ENCODE measurements at places on chromosomes 5 and 9.

- no peak for DNase-seq
Observed at GRCh38 chr9:78386348-78386747, 89.4 kb downstream of the PSAT1 start.

DNA sequence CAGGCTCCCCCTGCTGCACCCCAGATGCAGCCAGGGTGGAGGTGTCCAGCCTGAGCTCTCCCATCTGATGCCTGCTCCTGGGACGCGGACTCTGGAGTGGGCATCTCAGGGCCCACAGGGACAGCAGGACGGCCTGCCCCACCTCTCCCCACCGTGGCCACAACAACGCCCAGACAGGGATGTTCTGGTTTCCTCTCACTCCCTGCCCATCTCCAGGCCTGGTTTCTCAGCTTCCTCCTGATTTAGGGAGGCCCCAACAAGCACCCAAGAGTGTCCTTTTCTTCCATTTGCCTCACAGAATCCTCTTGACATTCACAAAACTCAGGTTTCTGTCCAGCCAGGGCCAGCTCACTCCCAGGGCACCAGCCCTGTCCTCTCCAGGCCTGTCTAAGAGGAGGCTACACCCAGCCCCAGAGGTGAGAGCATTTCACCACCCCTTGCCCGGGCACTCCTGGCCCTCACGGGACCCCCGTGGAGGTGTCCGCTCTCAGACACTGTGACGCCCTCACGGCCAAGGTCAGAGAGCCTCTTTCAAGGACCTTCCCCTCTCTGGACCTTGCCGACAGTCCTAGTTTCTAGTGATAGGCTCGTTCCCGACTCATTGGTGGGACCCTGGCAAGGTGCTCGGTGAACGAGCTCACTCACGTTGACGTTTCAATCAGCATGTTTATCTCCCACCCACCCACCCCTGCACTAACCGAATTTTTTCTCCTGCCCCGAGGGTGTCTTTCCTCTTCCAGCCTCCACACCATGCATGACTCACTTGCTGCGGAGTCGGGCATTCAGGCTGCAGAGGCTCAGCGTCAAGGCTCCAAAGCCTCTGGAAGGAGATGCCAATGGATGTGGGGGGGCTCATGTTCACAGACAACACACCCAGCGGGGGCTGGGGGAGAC, 62.0 kb upstream of the UNC5A start:
- DNase-seq: peak; percentile 38

GRCh38 chr5:78003919-78004318, 227.8 kb upstream of the TBCA start:
- DNase-seq: no peak

GRCh38 chr9:129422843-129423192, 198.1 kb downstream of the C9orf50 start:
- DNase-seq: peak; percentile 37

GRCh38 chr9:127673234-127673633, 33.6 kb upstream of the CFAP157 start:
- DNase-seq: no peak

GRCh38 chr9:83505282-83505681, 32.9 kb downstream of the FRMD3 start:
- DNase-seq: no peak

DNA sequence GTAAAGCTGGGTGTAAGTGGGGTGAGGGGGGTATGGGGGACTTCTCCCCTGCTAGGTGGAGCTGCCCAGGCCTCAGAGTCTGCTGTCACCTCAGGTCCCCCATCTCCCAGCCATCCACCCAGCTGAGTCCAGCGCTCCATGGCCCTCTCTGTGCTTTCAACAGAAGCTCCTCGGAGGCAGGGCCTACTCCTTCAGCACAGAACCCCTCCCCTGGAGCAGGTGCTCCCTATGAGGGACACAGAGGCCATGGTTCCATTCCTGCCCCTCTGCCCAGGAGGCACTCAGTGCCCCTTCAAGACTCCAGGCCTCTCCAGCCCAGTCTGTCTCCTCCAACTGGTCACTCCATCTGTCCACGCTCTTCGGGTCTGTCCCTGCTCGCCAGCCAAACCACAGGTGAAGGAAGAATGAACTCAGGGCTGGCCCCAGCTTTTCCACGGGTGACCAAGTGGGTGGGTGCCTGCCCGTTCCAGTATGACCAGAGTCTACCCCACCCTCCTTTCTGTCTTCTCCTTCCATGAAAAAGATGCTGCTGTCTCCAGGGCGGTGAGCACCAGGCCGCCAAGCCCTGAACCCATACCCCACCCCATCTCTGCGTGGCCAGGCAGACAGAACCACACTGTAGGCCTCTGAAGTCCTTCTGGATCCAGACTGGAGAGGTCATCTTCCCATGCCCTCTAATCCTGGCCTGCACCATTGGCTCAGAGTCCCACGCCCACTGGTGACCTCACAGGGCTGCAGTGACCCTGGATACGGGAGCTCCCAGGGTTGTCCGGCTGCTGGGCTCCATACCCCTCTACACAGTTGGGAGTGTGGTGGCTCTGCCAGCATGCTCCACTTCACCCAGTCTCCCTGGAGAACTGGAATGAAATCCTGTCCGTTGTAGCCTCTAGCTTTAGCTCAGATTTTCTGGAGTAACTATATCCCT, 11.9 kb downstream of the GBGT1 start:
- peak; percentile 42 for DNase-seq

- no peak for DNase-seq
Observed at GRCh38 chr5:72956324-72957140, 691 bp downstream of the FCHO2 start.

- DNase-seq: no peak
Observed at GRCh38 chr5:83589786-83590185, 118.2 kb downstream of the VCAN start.

DNA sequence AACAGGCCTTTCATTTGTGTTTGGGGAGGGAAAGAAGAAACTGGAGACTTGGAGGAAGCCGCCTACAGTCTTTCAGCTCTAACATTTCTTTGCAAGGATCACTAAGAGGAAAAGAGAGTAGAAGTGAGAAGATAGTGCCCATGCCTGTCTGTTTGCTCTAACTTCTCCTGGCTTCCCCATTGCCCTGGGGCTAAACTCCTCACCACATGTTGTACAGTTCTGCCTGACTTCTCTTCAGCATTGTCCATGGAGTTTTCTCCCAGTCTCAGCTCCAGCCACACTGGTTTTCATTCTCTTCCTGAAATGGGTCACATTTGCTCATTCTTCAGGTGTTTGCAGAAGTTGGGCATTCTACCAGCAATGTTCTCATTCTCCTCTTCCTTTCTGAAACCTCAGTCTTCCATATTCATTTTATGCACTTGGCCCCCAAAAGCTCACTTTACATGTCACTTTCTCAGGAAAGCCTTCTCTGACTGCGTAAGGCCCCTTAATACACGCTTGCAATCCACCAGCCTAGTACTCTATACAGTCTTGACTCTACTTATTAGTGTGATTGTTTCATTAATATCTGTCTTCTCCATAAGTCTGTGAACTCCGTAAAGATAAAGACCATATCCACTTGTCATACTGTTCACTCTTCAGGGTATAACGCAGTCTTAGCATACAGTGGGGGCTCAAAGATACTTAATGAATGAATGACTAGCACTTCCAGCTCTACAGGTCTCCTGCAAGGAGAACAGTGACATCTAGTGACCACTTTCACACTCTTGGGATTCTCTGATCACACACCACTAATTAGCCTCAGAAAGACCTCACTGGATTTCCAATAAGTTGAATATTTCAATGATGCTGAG, 40.2 kb upstream of the TRIM32 start:
- no peak for DNase-seq

DNA sequence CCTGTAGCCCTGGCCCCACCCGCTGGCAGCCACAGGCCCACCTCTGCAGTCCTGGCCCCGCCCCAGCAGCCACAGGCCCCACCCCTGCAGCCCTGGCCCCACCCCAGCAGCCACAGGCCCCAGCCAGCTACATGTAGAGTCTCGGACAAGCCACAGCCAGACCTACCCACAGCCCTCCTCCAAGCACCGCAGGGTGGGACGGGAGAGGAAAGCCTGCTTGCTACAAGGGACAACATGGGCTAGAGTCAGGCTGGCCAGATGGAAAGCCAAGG, 49.5 kb upstream of the SARDH start:
- DNase-seq: no peak

DNA sequence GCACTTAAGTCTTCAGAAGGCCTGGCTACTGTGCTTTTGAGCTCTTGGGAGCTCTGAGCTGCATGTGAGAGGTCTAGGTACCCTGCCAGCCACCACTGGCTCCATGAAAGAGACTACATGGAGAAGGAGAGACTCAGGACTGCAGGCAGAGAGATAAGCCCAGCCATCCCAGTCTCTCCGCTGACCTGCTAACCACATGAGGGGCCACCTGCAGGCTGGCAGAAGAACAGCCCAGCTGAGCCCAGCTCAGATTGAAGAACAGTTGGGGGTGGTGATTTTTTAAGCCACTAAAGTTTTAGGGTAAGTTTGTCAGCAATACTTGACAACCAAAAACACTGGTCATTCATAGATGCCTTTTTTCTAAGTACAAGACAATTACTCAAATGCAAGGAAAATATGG, 205.0 kb upstream of the PRDM9 start:
- no peak for DNase-seq

DNA sequence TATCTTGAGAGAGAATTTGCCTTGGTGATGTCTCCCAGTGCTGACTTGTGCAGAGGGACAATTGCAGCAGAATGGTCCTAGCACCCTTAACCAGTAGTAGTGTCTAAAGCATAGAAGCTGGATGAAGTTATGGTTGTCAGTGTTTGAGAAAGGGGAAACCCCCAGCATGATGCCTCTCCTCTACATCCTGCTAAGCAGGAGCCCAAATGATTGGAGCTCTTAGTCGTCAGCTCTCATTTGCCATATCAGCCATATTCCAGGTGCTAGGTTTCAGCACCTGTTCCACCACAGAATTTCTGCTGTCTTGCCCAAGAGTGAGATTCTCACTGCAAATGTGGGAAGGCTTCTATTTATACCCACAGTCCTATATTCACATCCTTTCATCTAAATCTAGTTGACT, 43.7 kb upstream of the RFX3 start:
- no peak for DNase-seq

- DNase-seq: no peak
Observed at GRCh38 chr5:123700624-123701287, 188.8 kb downstream of the CSNK1G3 start.

DNA sequence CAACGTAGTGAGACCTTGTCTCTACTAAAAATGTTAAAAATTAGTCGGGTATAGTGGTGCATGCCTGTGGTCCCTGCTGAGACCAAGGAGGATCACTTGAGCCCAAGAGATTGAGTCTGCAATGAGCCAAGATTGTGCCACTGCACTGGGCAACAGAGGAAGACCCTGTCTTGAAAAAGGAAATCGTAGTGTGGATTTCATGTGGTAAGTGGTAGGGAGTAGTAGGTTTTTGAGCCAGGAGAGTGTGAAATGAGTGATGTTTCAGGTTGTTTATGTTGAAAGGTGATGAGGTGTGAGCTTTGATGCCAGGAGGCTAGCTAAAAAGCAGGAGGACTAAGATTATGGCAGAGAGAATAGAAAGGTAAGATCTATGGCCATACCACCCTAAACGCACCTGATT, 5.9 kb downstream of the MATR3 start:
- DNase-seq: no peak

DNA sequence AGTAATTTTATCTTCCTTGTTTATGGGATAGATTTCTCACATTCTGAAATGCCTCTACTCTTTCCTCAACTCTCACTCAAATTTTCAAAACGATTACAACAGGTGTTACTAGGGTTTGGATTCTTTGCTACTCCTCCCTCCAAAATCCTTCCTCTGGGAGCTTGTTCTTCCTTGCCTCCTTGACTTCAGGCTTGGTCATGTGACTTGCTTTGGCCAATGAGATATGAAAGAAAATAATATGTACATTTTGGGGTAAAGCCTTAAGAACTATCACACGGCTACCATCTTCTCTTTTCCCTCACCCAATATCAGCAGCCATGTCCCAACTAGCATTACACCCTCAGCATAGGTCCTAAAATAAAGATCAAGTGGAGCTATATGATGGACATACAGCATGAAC, 28.8 kb upstream of the SLC1A1 start:
- DNase-seq: no peak

- DNase-seq: no peak
Observed at GRCh38 chr5:15373151-15373550, 126.8 kb upstream of the FBXL7 start.

GRCh38 chr5:94830520-94830919, 212.1 kb downstream of the SLF1 start:
- no peak for DNase-seq

DNA sequence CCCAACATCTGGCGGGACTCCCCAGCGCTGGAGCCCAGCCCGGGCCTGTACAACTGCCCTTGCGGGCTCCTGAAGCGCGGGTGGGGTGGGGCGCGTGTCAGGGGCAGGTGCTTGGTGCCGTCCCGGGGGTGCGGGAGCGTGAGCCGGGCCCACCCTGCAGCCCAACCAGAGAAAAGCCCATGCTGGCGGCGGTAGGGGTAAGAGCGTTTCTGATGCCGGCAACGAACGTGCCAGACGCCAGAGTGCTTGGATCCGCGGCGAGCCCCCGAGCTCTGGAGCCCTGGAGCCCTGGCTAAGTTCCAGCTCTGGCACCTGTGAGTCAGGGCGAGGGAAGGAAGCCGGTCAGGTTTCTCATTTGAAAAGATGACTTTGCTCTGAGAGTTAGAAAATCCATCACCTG, 58.0 kb downstream of the ZNF510 start:
- no peak for DNase-seq

DNA sequence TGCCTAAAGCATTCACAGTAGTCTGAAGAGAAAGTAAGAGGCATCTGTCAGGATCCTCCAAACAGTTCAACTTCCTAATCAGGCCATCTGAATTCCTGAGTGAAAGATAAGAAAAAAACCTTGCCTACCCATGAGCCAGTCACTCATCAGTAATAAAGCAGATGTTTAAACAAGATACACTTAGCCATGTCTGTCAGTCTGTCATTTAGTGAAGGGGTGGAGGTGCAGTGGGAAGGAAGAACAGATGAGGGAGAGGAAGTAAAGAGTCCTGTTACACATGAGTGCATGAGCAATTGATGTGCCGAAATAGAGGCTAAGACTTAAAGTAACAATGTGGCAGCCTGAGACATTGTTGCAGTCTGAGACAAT, 29.9 kb upstream of the DMRTA1 start:
- DNase-seq: no peak

DNA sequence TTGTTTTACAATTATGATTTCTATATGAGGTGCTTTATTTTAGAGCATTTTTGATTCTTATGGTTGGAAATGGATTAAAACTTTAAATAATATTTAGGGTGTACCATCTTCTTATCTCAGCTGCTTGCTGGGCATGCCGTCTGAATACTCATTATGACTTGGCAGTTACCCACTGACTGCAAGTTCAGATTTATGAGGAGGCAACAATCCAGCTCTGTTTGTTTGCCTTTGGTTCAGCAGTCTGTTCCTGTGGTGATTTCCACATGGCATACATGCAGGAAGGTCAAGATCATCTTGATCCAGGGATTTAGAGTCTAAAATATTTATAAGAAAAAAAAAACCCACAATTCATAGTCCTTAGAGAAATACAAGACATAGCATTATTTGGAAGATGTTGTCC, 1254.5 kb upstream of the NUDT12 start:
- no peak for DNase-seq

GRCh38 chr5:168779333-168779732, 200.2 kb upstream of the PANK3 start:
- no peak for DNase-seq
